ENCODE measurements at places on chromosomes 7 and 10.

DNA sequence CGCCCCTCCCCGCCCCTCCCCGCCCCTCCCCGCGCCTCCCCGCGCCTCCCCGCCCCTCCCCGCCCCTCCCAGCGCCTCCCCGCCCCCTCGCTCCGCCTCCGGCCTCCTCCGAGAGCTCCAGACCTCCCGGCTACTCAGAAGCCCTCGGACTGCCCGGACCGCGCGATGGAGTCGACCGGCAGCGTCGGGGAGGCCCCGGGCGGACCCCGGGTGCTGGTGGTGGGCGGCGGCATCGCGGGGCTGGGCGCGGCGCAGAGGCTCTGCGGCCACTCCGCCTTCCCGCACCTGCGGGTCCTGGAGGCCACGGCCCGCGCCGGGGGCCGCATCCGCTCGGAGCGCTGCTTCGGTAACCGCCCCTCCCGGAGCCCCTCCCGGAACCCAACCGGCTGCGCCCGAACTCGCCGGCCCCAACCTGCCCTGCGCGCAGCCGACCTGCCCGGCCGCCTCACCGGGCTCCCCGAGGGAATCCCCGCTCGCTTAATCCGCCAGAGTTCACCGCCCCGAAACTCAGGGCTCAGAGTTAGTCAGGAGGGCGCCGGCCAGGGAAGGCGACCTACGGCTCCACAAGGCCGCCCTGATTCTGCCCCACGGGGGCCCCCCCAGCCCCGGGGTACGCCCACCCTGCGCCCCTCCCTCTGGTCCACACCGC lies at the start of gene PAOX:
TSS of gene PAOX (plus strand) at position 111 of the 649 bp plus-strand sequence. CDS start at position 166, 55 bp downstream.
- DNase-seq, result peak; percentile 67
- H3K27ac ChIP-seq, result peak within 1 kb of the TSS; percentile 55
- H3K27me3 ChIP-seq, result peaks cover 2% of the 10 kb centered on the region
- peak within 1 kb of the TSS; percentile 77 for H3K4me3 ChIP-seq
- H3K4me1 ChIP-seq, result peaks cover 7% of the 10 kb centered on the region
- no peaks in the 10 kb centered on the region for H3K36me3 ChIP-seq

- peaks cover 29% of the 10 kb centered on the region for H3K36me3 ChIP-seq
- no peaks in the 10 kb centered on the region for H3K4me1 ChIP-seq
- H3K27me3 ChIP-seq, result peaks cover 6% of the 10 kb centered on the region
- no peak overlapping the region for H3K27ac ChIP-seq
- no peak overlapping the region for H3K4me3 ChIP-seq
Observed at GRCh38 chr7:151376218-151376902, 33.5 kb downstream of the WDR86 start.

GRCh38 chr10:121684276-121684675 lies 86.0 kb upstream of the FGFR2 start:
- no peak for DNase-seq
- H3K27me3 ChIP-seq, result no peaks in the 10 kb centered on the region
- H3K4me1 ChIP-seq, result no peaks in the 10 kb centered on the region
- no peaks in the 10 kb centered on the region for H3K36me3 ChIP-seq

DNA sequence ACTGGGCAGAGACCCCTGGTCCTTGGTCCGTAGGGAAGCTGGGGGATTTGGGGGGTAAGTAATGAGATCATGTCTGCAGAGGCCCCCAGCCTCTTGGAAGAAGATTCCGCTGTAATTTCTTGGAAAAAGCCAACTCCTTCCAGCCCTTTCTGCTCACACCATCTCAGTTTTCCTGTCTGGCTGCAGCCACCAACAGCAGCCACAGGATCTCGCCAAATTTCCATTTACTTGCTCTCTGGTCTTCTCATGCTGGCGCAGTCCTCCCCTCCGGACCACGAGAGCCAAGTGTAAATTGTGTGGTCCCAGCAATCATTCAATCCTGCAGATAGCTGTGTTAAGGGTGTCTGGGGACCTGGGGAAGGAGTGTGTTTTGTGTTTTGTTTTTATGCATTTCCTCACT lies 49.6 kb downstream of the ASB13 start:
- H3K27ac ChIP-seq, result no peak overlapping the region
- H3K36me3 ChIP-seq, result no peaks in the 10 kb centered on the region
- H3K4me1 ChIP-seq, result no peaks in the 10 kb centered on the region
- H3K27me3 ChIP-seq, result no peaks in the 10 kb centered on the region

- H3K27me3 ChIP-seq, result peaks cover 11% of the 10 kb centered on the region
- no peak overlapping the region for H3K27ac ChIP-seq
- no peak overlapping the region for H3K4me3 ChIP-seq
- no peak for DNase-seq
- no peaks in the 10 kb centered on the region for H3K36me3 ChIP-seq
- peaks cover 5% of the 10 kb centered on the region for H3K4me1 ChIP-seq
Observed at GRCh38 chr7:25562673-25563182, 334.4 kb upstream of the NPVF start.

GRCh38 chr7:22781230-22781711 lies 41.4 kb downstream of the TOMM7 start:
- H3K27ac ChIP-seq, result no peak overlapping the region
- H3K27me3 ChIP-seq, result peaks cover 38% of the 10 kb centered on the region
- no peak for DNase-seq
- no peaks in the 10 kb centered on the region for H3K36me3 ChIP-seq

DNA sequence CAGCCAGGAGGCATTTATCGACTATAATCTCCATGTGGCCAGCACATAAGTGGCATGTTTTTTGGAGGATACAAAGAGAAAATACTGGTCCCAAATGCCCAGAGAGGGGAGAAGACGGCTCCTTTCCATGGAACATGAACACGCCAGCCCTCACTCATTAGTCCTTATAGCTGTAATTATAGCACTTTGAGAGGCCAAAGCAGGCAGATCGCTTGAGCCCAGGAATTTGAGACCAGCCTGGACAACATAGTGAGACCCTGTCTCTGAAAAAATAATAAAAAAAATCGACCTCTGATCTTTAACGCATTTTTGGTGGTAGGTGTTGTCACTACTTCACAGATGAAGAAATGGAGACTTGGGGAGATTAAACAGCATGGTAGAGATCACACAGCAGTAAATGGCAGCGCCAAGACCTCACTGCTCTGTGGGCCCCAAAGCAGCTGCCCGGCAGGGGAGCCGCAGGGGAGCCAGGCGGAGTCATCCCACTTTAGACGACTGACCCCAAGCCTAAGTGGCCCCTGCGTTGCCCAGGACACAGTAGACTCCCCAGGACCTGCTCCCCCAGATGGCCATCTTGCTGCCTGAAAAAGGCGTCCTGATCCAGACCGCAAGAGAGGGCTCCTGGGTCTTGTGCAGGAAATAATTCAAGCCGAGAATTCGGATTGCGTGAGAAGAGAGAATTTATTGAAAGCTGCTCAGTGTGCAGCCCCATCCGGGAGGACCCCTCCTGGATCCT lies 21.2 kb upstream of the PRKAG2 start:
- no peak overlapping the region for H3K27ac ChIP-seq
- no peaks in the 10 kb centered on the region for H3K36me3 ChIP-seq
- DNase-seq, result no peak
- no peaks in the 10 kb centered on the region for H3K4me1 ChIP-seq

DNA sequence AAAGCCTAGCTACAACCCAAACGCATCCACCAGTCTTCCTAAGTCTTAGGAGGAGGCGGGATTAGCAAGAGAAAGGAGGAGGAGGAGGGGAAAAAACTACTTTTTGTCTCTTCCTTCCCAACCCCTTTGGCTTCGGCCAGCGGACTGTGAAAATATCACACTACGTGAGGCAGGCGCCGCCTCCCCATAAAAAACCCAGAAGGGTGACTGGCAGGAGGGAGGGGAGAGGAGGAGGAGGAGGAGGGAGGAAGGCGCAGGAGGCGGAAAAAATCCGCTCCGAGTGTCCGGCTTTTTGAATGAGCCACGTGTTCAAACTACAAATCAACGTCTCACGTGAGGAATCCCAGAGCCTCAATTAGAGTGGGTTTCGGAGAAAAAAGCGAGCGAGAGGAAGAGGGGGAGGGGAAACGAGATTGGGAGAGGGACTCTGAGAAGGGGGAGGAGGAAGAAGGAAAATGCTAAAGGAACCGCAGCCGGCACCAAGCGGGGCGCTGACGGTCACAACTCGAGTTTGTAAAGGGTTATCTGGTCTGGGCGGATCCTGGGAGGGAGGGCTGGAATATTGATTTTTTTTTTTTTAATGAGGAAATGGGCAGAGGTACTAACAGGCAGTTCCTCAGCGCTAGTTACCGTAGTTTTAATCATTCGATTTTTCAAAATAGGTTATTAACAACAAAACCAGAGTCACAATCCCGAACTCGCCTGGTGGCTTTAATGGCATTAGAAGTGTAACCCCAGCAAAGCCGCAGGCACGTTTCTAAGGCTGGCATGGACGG lies at the start of gene IGF2BP3:
TSS of gene IGF2BP3 (minus strand) at position 162 of the 776 bp plus-strand sequence. CDS start 381 bp downstream, outside the sequence.
- peak within 1 kb of the TSS; percentile 91 for H3K4me3 ChIP-seq
- H3K4me1 ChIP-seq, result peaks cover 52% of the 10 kb centered on the region
- peaks cover 35% of the 10 kb centered on the region for H3K27me3 ChIP-seq

DNA sequence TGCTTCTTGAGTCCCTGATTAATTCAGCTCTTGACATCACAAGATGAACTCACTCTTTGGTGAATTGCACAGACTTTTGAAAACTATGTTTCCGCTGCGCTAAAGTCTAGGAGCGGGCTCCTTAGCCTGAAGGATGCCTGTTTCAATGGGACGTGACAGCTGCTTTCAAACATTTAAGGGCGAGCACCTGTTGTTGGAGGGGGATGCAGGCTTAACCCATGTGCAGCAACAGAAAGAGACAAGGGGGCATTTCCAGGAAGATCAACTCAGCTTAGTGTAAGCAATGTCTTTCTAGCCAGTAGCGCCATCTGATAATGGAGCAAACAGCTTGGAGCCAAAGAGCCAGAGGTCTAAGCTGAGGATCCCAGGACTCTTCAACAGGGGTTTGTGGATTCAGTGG lies 8.4 kb upstream of the PFKFB3 start:
- H3K27me3 ChIP-seq, result no peaks in the 10 kb centered on the region
- no peak overlapping the region for H3K27ac ChIP-seq
- H3K4me3 ChIP-seq, result no peak overlapping the region
- DNase-seq, result no peak
- H3K36me3 ChIP-seq, result peaks cover 8% of the 10 kb centered on the region

DNA sequence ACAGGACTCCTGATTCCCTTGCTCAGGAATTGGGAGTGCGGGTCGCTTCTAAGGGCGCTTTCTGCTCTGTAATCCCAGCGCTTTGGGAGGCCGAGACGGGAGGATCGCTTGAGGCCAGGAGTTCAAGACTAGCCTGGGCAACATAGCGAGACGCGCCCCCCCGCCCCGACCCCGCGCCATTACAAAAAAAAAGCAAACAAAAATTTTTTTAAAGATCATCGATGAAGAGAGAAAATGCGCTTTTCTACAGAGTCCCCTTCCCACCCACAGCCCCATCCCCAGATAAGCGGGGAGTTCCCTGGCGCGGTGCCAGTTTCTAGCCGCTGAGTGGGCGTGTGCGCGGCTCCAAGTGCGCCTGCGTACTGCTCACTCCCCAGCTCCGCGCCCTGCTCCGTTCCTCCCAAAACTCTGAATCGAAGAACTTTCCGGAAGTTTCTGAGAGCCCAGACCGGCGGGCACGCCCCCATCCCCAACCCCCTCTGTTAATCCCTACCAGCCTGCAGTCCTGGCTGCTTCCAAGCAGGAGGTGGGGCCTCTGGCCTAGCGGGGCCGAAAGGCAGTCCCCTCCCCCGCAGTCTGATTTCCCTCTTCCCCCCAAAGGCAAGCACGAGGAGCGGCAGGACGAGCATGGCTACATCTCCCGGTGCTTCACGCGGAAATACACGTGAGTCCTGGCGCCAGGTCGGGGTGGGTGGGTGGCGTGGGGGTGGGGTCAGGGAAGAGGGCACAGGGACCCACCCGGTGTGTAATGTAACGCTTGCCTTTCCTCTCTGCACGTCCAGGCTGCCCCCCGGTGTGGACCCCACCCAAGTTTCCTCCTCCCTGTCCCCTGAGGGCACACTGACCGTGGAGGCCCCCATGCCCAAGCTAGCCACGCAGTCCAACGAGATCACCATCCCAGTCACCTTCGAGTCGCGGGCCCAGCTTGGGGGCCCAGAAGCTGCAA lies 1.0 kb downstream of the HSPB1 start:
- H3K36me3 ChIP-seq, result peaks cover 2% of the 10 kb centered on the region
- DNase-seq, result peak; percentile 79
- peak overlapping the region; percentile 81 for H3K27ac ChIP-seq
- H3K4me3 ChIP-seq, result peak overlapping the region; percentile 93
- peaks cover 6% of the 10 kb centered on the region for H3K27me3 ChIP-seq
- H3K4me1 ChIP-seq, result peaks cover 9% of the 10 kb centered on the region

DNA sequence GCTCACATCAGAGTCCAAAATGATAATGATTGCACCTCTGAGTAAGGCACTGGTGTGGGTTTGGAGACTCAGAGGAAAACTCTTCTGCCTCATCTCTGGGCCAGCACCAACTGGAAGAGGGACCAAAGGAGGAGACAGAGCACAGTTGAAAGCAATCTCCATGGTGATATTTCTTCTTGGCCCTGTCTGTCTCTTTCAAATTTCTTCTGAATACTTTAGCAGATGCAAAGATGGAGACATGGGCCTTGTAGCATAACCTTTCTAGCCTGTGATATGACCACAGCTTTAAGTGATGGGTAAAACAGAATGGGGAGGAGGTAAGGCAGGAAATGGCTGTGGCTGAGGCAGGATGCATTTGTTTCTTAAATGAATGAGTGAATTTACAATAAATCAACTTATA lies 12.2 kb upstream of the GIMAP7 start:
- no peak for DNase-seq
- H3K36me3 ChIP-seq, result peaks cover 40% of the 10 kb centered on the region
- no peaks in the 10 kb centered on the region for H3K27me3 ChIP-seq
- H3K4me1 ChIP-seq, result peaks cover 59% of the 10 kb centered on the region

DNA sequence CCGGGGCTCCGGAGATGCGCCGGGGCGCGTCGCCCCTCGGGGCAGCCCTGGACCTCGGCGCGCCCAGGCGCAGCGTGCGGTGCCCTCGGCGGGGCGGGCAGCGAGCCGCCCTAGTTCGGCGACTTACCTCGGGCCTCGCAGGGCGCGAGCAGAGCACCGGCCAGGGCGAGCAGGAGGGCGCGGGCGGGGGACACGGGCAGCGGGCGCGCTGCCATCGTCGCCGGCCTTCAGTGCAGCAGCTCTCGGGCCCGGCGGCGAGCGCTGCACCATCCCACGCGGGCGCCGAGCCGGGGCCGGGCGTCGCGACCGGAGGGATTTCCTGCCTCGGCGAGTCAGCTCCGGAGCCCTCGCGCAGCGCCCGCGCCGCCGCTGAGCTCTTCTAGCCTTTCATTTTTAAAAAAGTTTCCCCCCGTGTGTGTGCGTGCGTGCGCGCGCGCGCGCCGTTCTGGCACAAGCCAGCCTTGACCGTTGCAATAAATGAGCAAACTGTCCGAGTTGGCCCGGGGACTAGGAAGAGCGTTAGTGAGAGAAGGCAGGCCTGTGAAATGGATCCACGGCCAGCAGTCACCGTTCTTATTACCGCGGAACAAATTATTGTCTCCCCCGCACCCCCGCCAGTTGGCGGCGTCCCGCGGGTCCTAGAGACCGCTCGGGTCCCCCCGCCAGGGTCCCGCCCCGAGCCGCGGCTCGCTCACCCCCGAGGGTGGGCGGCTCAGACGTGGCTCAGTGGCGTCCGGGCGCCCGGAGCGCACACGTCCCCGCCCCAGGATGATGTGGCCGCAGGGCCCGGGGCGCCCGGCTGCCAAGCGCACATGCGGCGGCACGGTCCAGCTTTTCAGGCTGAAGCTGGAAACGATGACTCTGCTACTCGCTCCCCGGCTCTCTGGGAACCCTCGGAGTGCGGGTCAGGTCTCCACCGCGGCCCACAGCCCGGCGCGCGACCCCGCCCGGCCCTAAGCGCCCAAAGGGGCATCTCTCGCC lies at the start of gene ADAM12:
TSS of gene ADAM12 (minus strand) at position 547 of the 981 bp plus-strand sequence. CDS start at position 215, 332 bp downstream.
- H3K27me3 ChIP-seq, result peaks cover 26% of the 10 kb centered on the region
- no peaks in the 10 kb centered on the region for H3K36me3 ChIP-seq
- H3K4me3 ChIP-seq, result peak within 1 kb of the TSS; percentile 24
- H3K27ac ChIP-seq, result peak within 1 kb of the TSS; percentile 32
